Stimulated activated CD4-positive, alpha-beta T cell treated with anti-CD3 and anti-CD28 coated beads, Interleukin-15, amount 100 ng/mL, for 1 hour (primary cell): ENCODE measurements at places on chromosomes 4 and X.

DNA sequence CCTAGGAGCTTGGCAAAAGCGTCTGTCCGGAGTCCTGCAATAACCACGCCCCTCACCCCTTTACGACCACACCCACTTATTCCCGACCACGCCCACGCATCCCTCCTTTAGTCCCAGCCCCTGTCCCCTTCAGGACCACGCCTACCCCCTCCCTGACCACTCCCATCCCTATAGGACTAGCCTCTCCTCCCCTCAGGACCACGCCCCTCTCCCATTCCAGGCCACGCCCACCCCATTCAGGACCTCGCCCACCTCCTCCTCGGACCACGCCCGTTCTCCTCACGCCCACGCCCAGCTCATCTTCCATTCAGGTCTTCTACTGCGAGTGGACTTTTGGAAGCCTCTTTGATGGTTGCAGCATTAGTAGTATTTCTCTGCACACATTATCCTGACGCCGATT is 131.2 kb upstream of the STX18 start:
- no peak for DNase-seq

DNA sequence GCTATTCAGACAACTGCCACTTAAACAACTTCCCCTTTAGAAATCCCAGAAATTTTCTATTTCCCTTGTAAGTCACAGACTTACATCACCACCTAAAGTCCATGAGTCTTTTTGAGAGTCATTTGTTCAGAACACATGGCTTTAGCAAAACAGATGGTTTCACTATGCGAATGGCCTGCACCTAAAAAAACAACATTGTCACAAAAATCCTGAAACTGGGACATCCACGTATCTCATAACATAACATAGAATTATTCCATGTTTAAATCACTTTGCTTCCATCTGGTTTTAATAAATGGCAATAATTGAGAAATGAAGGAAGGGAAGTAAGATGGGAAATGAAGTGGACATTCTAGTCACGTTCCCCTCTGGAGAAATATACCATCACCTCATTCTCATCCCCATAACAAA is 155.3 kb upstream of the EDNRA start:
- DNase-seq, result no peak

DNA sequence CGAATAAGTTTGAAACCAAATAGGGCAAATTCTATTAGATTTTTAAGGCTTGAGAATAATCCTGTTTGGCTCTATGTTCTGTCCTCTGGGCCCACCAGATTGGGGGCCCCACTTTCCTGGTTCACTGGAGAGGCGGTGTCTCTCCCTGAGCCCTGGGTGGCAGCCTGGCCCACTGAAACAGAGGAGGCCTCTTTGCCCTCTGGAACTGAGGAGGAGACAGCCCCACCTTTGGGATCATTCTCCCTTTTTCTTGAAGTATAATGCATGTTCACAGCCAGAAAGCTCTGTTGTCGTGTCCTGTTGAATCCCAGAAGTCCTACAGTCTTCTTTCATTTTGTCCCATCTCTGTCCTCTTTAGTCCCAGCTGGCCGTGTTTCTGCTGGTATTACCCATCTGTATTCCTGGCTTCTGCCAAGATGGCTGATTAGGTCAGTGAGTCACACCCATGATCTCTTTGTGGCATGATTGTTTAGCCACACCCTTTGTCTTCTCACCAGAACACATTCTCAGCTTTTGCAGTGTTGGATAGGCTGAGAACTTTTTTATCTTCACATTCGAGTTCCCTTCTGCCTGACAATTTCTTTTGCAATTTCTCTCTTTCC is 8.1 kb upstream of the TBC1D25 start:
- DNase-seq, result no peak

GRCh38 chrX:13287816-13288215 is 32.0 kb downstream of the ATXN3L start:
- no peak for DNase-seq

DNA sequence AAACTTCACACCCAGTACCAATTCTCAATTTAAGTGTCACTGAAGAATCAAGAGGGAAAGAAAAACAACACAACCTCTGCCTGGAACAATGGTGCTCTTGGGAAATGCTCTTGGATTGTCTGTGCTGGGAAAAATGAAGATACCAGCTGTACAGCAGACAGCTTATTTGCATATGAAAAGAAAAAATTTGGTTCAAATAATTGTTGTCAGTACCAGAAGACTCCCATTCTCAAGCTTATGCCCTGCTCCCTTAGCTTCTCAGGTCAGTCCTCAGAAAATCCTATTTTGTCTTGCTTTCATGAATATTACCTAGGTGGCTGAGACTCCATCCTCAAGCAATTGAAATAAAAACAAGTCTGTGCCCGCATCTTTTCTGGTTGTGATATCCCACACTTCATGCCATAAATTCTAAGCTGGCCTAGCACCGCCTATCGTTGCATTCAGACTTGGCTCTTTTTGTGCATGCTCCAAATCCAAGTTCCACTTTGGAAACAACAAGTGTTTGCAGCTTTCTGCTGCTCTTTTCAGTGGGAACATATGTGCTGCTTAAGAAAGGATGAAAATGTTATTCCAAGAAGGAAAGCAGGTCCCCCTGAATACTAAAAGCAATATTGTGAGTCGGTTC is 431.6 kb downstream of the INPP4B start:
- no peak for DNase-seq

DNA sequence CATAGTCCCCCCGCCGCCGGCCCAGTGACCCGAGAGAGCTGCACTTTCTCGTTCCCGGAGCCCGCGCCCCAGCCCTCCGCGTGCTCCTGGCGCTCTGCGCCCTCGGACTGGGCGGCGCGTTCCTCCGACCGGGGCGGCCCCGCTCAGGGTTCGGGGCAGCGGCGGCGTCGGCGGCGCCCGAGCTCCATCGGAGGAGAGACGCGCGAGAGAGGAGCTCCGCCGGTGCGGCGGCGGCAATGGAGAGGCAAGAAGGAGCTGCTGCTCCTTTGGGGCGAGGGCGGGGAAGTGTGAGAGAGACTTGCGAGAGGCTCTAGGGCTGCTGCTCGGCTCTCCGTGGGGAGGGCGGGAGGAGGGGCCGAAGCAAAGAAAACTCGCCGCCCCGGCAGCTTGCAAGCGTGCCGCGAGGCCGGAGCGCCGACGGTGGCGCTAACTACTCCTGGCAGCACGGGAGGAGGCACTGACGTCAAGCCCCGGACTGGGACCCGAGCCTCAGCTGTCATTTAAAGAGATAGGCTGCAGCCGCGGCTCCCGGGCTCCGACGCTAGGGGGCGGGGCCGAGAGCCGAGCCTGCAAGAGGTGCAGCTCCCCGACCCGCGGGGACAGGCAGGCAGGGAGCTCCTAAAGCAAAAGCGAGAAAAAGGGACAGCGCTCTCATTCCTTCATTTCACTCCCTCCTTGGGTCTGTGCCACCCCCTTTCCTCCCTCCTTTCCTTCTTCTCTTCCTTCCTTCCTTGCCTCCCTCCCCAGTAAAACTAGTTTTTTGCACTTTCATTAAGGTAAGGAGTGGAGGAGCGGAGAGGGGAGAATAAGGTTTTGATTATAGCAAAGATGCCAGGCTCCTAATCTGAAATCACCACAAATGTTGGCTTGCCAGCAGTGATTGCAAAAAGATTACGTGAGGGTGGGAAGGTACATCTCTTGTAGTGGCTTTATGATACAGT is at the start of gene KCTD8:
Gene KCTD8, minus strand, starts transcription at position 289 of the 941 bp plus-strand sequence.
- DNase-seq, result no peak

DNA sequence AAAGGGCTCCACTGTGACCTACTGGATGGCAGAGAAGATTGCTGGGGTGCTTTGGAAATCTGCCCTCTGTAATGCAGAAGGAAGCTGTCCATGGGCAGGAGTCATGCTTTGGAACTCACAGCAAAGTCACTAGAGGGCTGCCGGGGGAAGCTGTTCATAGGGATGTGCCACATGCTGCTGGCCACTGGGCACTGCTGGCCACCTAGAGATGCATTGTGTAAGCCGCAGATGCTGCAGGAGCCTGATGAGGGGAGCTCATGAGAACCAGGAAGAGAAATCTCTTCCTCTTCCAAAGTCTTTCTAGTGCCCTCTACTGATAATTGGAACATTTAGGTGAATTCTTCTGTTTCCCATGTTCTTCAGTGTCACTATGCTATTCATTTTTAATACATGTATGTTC is 31.2 kb upstream of the UXT start:
- DNase-seq, result no peak

DNA sequence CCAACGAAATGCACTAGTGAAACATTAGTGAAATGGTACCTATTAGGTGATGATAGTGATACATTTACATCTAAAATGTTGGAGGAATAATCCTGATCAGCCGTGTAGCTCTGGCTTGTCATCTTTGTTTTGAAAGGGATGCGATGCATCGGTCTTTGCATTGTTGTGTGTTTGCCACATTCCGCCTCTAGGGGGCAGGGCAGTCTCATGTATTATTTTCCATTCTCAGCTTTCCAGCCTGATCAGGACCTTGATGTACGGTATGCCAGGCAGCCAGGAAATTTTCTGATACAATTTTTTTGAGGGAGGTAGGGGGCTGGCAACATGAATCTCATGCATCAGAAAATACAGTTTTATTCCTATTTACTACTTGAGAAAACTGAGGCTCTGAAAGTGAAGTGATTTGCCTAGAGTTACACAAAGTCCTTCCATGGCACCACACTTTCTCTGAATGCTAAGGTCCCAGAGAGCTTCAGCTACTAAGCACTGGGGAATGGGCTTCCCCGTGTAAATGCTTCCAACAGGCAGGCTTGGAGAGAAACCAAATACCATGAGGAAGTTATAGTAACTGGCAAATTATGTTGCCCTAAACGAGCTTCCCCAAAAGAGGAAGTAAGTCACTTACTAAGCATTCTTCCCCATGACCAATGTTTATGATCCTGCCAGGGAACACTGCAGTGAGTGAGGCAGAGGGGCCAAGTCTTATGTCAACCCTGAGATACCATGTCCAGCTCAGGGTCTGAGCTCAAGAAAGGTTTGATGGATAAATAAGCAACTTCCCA is 31.8 kb upstream of the IQSEC2 start:
- peak; percentile 25 for DNase-seq
